Mesenchymal stem cell (in vitro differentiated cells and primary cell): ENCODE measurements at places on chromosomes 11 and 22.

DNA sequence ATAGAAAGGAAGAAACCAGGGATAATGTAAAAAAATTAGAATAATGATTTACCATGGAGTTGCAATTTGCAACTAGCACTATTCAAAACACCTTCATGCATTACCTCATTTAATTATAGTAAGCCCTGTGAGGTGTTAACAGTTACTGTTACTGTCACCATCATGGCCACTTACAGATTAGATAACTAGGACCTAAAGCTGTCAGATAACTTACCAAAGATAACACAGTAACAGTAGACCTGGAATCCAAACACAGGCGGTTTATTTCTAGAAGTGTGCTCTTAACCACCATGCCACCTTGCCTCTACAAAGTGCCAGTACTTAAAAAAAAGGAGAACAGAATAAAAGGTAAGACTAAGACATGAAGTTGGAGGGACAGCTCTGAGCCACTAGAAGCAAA lies 11.1 kb upstream of the LARGE1 start:
- H3K36me3 ChIP-seq, result no peaks in the 10 kb centered on the region
- peaks cover 19% of the 10 kb centered on the region for H3K27me3 ChIP-seq
- no peak overlapping the region for H3K4me3 ChIP-seq
- no peak for DNase-seq
- no peaks in the 10 kb centered on the region for H3K4me1 ChIP-seq

DNA sequence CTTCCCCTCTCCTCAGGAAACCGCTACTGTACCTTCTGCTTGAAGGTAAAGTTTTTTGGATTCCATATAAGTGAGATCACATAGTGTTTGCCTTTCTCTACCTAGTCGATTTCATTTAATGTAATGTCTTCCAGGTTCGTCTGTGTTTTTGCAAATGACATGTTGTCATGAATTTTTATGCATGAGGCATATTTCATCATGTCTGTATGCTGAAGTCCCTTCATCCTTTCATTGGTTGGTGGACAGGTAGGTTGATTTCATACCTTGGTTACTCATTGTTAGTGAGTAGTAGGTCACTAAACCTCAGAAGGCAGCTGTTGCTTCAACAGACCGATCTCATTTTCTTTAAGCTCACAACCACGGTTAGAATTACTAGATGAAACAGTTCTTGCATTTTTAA lies 60.3 kb downstream of the LRRC74B start:
- no peak overlapping the region for H3K27ac ChIP-seq
- peaks cover 4% of the 10 kb centered on the region for H3K27me3 ChIP-seq
- H3K4me3 ChIP-seq, result no peak overlapping the region

- H3K27me3 ChIP-seq, result no peaks in the 10 kb centered on the region
- H3K4me3 ChIP-seq, result peak overlapping the region; percentile 100
- no peak for DNase-seq
- no peak overlapping the region for H3K27ac ChIP-seq
- peaks cover 7% of the 10 kb centered on the region for H3K4me1 ChIP-seq
- H3K36me3 ChIP-seq, result peaks cover 22% of the 10 kb centered on the region
Measured at GRCh38 chr11:62125316-62125715, 1.5 kb downstream of the INCENP start.

DNA sequence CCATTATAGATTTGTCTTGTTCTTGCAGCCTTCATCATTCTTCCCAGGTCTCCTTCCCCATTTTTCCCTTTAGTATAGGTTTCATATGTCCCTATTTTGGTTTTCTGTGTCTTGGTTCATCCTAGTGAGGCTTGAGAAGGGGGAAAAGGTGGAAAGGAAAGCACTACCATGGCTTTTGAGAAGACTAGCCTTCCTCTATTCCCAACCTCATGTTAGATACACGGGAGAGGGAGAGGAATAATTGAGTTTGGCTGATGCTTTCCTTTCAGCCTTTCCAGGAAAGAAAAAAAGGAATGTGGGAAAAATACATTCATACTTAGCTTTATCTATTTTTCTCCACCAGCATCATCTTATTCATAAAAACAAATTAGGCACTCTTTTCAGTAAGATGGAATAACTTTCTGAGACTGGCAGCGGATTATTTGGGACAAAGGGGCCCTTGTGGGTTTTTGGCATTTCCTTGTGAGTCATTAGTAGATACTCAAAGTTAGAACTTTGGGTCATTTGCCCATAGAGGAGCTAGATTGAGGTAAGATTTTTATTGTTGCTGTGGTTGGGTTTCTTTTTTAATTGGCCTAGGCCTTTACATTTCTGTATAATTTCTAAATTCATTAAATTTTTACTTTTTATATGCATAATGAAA lies 23.8 kb downstream of the CAPRIN1 start:
- peak overlapping the region; percentile 63 for H3K4me3 ChIP-seq
- DNase-seq, result peak; percentile 66
- peaks cover 27% of the 10 kb centered on the region for H3K36me3 ChIP-seq
- no peaks in the 10 kb centered on the region for H3K27me3 ChIP-seq
- peak overlapping the region; percentile 13 for H3K27ac ChIP-seq
- no peaks in the 10 kb centered on the region for H3K4me1 ChIP-seq

DNA sequence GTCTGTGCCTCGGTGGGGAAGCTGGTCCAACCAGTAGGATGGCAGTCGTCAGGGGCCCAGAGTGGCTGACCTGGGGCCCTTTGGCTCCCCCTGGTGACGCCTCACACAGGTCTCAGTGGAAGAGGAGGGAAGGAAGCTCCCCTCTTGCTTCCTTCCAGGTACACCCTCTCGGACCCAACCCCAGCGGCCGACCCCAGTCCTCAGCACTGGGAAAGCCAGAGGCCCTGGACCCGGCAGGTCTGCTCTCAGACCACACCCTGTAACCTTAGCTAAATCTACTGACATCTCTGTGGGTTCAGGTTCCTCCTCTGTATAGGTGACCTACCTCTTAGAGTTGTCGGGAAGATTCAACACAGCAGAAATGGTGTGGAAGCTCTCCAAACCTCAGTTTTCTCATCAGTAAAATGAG lies 3.4 kb upstream of the SCUBE1 start:
- H3K36me3 ChIP-seq, result no peaks in the 10 kb centered on the region
- H3K4me1 ChIP-seq, result peaks cover 13% of the 10 kb centered on the region
- H3K27me3 ChIP-seq, result peaks cover 65% of the 10 kb centered on the region
- peak; percentile 45 for DNase-seq
- H3K27ac ChIP-seq, result no peak overlapping the region

DNA sequence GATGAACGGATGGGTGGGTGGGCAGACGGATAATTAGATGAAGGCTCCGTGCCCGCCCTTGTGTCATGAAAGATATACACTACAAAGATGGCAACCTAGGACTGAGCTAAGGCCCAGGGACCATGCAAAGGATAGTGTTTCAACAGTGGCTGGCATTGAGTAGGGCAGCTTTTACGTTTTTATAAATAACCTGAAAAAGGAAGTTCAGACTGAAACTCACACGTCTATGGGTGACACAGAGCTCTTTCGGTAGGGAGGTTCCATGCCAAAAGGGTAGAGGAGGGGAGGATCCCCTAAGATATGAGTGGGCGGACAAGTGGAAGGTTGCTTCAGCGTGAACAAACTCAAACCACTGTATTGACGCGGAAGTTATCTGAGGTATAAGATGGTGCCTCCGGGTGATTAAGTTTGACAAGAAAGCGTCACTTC lies 90.5 kb downstream of the UBASH3B start:
- peaks cover 34% of the 10 kb centered on the region for H3K4me1 ChIP-seq
- peaks cover 7% of the 10 kb centered on the region for H3K36me3 ChIP-seq
- H3K4me3 ChIP-seq, result no peak overlapping the region
- no peak overlapping the region for H3K27ac ChIP-seq
- no peaks in the 10 kb centered on the region for H3K27me3 ChIP-seq
- DNase-seq, result no peak

- peaks cover 20% of the 10 kb centered on the region for H3K27me3 ChIP-seq
- DNase-seq, result no peak
Measured at GRCh38 chr11:1088927-1089737, 14.5 kb downstream of the MUC2 start.

DNA sequence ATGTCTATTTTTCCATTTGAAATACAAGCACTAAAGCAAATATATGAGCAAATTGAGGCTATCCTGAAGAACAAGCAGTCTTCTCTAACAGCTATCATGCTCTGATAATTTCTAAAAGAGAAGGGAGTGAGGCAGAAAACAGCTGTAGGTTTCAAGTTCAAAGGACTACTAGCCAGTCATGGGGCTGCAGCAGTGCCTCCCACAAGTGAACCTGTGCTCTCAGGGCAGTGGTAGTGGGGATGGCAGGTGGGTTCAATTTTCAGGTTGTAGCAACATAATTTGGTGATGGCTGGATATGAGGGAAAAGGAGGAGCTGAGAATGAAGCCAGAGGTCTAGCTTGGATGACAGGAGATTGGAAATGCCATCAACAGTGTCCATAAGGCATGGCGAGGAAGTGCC lies 93.5 kb upstream of the ARHGAP20 start:
- no peaks in the 10 kb centered on the region for H3K36me3 ChIP-seq
- no peak overlapping the region for H3K4me3 ChIP-seq
- no peaks in the 10 kb centered on the region for H3K4me1 ChIP-seq
- H3K27ac ChIP-seq, result no peak overlapping the region
- DNase-seq, result no peak
- no peaks in the 10 kb centered on the region for H3K27me3 ChIP-seq

- no peaks in the 10 kb centered on the region for H3K36me3 ChIP-seq
- H3K4me1 ChIP-seq, result peaks cover 6% of the 10 kb centered on the region
- H3K27me3 ChIP-seq, result peaks cover 91% of the 10 kb centered on the region
- DNase-seq, result peak; percentile 58
- H3K27ac ChIP-seq, result no peak overlapping the region
- no peak overlapping the region for H3K4me3 ChIP-seq
Measured at GRCh38 chr11:70076461-70076931, 1.6 kb upstream of the ANO1 start.

DNA sequence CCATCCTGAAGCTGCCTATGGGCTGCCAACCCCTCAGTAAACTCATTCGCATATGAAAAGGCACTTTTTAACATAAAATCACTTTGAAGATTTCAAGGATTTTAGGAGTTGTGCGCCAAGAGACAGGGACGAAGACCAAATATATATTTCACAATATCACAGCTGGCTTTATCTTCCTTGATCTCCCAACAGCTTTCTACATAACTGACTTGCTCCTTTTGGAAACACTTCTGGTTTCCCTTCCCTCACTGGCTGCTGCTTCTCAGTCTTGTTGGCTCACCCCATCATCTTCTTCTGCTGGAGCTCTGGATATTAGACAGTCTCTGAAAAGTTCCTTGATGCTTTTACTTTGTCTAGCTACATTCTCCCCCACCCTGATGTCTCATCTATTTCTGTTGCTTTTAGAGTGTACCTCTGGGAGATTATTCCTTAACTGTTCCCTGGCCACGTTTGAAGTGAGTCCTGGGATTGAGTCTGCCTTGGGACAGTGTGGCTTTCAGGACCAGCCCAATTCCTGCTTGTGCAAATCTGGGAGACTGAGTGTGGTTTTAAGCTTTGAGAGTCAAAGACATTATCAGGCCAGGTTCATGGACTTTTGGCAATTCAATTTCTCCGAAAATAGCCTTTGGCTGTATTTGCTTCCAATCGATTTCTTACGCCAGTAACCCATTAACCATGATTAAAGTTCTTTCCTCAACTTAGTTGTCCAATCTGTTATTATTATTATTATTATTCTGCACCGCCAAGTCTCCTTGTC lies 30.9 kb upstream of the NNMT start:
- H3K27ac ChIP-seq, result no peak overlapping the region
- no peaks in the 10 kb centered on the region for H3K36me3 ChIP-seq
- no peak for DNase-seq
- H3K27me3 ChIP-seq, result peaks cover 41% of the 10 kb centered on the region
- no peak overlapping the region for H3K4me3 ChIP-seq

DNA sequence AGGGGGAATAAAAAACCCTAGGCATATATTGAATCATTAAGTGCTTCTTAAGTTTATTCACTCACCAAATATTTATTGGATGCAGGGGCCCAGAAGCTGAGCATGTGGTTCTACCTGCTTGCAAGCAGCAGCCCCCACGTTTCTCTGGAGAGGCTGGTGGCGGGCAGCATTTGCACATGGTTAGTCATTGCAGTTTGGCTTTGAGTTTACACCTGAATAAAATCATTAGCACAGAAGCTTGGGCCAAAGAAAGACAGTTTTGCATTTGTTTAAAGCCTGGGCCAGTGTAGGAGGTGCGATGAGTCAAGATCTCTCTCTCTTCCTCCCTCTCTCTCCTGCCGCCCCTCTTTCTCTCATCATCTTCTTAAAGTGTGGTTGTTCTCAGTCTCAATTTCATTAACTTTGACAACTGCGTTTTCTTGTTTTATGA lies 72.6 kb downstream of the C22orf31 start:
- H3K36me3 ChIP-seq, result peaks cover 19% of the 10 kb centered on the region
- H3K4me1 ChIP-seq, result peaks cover 9% of the 10 kb centered on the region
- H3K27me3 ChIP-seq, result no peaks in the 10 kb centered on the region
- H3K27ac ChIP-seq, result no peak overlapping the region
- peak overlapping the region; percentile 3 for H3K4me3 ChIP-seq
- no peak for DNase-seq

- peaks cover 16% of the 10 kb centered on the region for H3K4me1 ChIP-seq
- no peak within 1 kb of the TSS for H3K4me3 ChIP-seq
- DNase-seq, result no peak
- peaks cover 22% of the 10 kb centered on the region for H3K27me3 ChIP-seq
Measured at GRCh38 chr22:41951898-41952474, at the start of gene SMIM45. TSS of gene SMIM45 (plus strand) at chr22:41952150.

DNA sequence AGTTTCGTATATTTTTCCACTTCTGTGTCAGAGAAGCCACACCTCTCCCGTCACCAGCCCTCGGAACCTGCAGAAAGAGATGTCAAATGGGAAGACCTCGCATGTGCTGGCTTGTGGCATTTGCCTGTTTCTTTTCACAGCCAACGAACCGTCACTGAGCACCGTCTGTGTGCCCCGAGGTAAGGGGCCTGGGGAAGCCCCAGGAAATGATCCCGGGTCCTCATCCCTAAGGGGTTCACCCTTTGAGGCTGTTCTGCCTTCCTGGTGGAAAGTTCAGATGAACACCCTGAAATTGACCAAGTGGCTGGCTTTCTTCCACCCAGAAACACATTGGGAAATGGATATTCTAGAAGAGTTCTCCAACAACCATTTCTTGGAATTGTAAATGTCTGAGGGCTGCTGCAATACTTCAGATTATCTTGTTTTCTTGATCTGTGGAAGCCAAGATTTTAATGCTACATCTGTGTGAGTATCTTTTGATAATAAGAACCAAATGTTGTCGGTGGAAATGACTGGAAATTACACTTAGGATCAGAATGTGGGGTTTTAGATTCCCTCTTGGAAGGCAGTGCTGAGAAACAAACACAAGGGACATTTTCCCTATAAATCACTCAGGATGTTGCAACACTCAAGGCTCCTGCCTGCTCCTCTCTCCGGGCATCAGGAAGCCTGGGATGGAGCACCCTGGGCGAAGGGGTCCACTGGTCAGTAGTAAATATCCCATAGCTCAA lies 37.6 kb downstream of the RIBC2 start:
- H3K36me3 ChIP-seq, result no peaks in the 10 kb centered on the region
- DNase-seq, result peak; percentile 77
- H3K27me3 ChIP-seq, result no peaks in the 10 kb centered on the region
- H3K4me1 ChIP-seq, result peaks cover 10% of the 10 kb centered on the region
- no peak overlapping the region for H3K4me3 ChIP-seq

DNA sequence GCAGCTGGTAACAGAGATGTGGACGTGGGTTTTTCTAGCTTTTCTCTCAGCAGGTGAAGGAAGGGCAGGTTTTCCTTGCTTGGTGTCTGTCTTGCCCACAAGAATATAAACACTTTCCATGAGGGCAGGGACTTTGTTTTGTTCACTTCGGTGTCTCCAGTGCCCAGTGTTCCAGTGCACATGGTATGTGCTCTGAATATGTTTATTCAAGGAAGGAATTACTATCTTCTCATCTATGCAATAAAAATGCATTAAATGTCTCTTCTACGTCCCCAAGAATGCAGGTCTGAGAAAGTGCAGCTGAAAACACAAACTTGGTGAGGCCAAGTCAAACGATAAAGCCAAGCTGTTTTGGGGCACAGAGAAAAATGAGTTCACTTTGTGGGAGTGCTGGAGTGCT lies 56.3 kb upstream of the PLET1 start:
- no peaks in the 10 kb centered on the region for H3K27me3 ChIP-seq
- DNase-seq, result peak; percentile 9
- peaks cover 9% of the 10 kb centered on the region for H3K4me1 ChIP-seq
- no peak overlapping the region for H3K4me3 ChIP-seq
- no peak overlapping the region for H3K27ac ChIP-seq
